Activated T-cell treated with anti-CD3 and anti-CD28 coated beads, Interleukin-2, amount 50 U/mL, for 24 hours (primary cell): ENCODE measurements at places on chromosomes 12 and 14.
A peak's percentile ranks its signal among the peaks of the same experiment; 100 is the strongest.

DNA sequence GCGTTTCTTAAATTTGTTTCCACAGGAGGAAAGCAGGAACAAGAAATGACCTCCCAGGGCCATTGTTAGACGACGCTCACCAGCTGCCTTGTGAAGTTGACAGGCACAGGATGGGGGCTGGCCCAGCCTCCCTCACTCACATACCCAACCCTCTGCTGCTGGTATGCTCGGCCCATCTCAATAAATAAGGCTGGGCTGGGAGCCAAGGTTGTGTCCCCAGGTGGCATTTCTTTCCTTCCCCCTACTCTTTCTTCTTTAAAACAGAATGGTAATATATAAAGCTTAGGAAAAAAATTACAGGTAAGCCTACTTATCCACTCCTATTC, 93.0 kb downstream of the ACTN1 start:
- no peak for DNase-seq

GRCh38 chr12:120668868-120669840, 17.8 kb upstream of the MLEC start:
- no peak for DNase-seq

DNA sequence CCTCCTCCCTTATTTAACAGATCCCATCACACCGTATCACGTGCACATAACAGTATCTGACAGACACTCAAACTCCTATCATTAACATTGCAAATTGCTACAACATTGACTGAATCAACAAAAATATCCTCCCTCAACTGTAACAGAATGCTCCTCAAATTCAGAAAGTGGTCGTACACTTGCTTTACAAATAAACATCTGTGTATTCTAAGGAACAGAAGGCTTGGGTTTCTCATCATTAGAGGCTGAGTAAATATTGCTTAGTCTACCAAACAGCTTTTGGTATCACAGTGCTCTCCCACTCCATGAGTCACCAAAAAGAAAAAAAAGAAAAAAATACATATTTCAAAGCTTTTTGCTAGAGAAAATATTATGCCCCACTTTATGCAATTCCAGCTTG, 23.9 kb downstream of the FERMT2 start:
- DNase-seq: no peak

DNA sequence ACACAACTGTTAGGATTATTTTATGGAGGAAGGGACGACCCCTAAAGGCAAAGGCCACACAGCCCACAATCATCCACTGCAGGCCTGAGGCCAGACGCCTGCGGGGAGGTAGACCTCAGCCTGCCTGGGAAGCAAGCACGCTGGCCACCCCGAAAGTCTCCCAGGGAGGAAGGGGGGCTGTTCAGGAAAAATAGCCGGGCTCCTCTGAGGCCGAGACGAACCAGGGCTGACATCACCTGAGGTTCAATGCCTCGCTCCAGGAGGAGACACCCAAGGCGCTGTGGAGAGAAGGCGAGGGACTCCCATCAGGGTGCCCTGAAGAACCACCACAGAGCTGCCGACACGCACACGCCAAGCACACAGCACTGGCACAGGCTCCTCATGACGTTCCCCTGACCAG, 127.4 kb downstream of the PIWIL1 start:
- DNase-seq: no peak

GRCh38 chr14:39097159-39097558, 5.9 kb downstream of the SEC23A start:
- no peak for DNase-seq

DNA sequence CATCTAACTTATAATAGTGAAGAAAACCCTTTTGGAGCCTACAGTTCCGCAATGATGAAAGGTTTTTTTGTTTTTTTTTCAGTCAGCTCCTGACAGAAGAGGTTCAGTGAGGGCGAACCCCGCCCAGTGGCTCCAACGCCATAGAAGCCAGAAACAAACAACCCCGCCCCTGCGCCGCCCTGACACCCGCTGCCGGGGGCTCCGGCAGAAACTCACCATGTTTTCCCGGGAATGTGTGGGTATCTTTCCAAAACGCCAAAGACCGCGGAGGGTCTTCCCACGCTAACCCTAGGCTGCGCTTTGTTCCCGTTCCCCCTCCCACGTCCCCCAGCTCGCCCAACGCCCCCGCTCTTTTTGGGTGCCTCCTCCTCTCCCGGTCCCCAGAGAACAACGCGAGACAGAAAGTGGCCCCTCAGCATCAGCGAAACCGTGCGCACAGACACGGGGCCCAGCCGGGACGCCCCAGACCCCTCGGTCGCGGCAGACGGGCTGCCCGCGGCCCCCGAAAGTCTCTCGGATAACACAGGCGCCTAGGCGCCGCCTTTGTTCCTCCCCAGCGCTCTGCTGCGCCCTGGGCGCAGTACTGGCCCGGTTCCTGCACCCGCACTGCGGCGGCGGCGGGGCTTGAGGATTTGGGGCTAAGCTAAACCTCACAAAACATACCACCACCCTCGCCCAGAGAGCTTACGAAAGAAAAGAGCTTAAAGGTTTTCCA, 522 bp downstream of the TUBA1A start:
- DNase-seq: peak; percentile 82
